Retinal pigment epithelial cell (primary cell): ENCODE measurements at places on chromosomes 16 and 17.

GRCh38 chr17:33978889-33979288 is 276.2 kb upstream of the CCL2 start:
- no peak for DNase-seq

DNA sequence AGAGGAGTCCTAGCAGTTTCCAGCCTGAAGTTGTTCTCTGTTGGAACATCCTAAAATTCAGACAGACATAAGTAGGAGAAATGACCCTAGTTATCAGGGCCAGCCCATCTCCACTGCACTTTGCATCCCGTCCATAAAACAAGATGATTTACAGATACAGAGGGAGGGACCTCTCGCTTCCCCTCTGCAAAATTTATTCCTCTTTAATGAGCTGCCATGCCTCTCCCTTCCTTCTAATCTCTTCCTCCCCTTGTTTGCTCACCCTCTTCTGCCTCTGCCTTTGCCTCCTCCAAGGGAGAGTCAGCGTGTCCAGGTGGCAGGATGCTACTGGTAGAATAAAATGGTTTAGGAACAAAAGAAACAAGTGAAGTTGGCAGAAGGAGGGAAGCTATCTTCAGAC is 351.3 kb downstream of the SOX9 start:
- DNase-seq: no peak

DNA sequence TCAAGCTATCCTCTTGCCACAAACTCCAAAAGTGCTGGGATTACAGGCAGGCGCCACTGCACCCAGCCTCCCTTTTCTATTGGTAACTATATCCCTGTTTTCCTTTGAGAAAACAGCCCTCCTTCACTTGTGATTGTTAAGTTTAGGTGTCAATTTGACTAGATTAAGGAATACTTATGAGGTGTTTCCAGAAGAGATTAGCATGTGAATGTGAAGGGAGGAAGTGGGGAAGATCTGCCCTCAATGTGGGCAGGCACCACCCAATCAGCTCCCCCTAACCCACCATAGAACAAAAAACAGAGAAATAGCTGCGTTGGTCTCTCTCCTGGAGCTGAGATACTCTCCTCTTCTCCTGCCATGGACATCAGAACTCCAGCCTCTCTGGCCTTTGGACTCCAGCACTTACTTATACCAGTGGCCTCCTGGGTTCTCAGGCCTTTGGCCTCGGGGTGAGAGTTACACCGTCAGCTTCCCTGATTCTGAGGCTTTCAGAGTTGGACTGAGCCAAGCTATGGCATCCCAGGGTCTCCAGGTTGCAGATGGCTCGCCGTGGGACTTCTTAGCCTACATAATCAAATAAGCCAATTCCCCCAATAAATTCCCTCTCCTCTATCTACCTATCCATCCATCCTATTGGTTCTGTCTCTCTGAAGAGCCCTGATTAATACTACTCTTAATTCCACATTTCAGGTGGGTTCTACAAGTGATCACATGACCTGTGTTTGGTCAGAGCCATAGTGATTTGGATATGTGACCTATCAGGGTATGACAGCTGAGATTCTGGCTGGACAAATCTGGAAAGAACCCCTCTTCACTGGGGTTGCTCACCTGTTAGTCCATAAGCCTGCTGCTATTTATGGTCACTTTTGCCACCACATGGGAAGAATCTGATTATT is 12.0 kb upstream of the STAT3 start:
- DNase-seq: no peak

DNA sequence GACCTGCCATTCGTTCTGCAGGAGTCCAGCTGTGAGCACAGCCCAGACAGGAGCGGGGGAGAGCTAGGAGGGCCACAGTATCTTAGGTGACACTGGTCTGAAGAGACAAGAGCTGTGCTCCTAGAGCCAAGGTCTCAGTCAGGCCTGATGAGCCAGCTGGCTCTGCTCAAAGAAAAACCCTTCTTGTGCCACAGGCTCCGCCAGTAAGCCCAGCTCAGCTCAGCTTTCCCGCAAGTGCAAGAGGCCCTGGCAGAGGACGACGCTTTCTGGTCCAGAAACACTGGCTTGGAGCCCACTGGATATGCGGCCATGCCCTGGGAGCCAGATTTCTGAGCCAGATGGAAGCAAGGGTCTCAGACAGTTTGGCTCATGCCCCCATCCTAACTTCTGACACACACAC is 23.9 kb downstream of the PEMT start:
- DNase-seq: no peak

DNA sequence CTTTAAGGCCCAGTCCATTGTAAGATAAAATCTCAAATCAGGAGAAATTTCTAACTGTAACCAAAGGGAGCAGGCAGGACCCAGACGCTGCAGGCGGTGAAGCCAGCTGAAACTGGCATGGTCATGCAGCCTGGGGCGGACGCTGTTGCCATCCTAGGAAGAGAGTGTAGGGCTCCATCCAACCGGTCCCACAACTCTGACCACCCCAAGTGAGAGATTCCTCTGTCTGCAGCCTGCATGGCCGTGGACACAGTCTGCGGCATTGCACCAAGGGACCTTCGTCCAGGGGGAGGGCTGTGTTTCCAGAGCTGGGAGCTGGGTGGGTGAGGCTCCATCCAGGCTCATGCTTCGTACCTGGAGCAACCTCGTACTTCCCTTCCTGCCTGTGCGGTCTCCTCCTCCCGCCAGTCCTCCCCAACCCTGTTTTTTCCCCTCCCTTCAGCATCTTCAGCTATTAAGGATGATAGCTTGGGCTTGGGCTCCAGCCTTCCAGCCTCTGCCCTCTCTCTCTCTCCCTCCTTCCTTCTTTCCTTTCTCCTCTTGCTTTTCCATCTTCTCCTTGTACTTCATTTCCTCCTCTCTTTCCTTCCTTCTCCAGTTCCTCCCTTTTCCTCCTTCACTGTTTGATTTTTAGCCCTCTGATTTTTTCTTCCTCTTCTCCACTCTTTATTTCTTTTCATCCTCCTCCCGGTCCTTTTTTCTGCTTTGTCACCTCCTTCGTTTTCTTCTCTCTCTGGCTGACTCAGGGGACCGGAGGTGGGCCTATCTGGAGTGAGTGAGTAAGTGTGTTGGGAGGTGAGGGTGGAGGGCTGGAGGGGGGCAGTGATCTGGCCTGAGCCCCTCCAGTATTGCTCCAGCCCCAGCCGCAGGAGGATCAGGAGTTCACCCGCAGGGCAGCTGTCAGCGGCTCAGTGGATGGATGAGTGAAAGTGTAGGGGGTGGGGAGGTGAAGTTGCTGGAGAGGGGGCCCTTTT is 17.0 kb upstream of the LHX1 start:
- DNase-seq: peak; percentile 72

DNA sequence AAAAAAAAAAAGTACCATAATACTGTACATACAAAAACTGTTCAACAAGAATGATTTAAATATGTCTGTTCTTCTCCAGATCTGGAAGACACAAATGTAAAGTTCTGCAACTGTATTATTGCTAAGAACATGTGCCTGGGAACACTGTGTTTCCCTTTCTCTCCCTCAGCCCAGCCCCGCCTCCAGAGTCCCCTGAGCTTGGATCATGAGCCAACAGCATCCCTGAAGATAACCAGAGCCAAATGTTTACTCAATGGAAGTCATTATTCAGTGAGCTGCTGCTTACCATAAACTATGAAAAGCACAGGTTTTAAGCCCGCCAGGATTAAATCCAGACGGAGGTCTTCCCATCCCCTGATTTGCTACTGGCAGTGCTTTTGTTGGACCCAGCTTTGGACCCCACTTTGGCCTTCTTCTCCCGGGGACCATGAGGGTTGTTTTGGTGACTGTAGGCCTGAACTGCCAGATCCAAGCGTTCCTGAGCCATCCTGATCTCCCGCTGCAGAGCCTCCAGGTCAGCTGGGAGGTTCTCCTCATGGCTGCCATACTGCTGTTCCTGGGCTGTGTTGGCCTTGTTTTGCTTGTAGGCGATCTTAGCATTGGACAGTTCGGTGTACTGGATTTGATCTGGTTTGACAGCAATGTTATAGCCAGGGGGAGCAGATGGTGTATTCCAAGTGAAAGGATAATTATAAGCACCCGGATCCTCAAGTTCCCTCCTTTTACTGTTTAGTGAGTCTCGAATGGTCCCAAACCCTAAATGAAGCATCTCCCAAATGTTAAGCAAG is 25.6 kb downstream of the GJC1 start:
- DNase-seq: no peak

GRCh38 chr17:12178644-12179330 is 158.1 kb downstream of the MAP2K4 start:
- no peak for DNase-seq

DNA sequence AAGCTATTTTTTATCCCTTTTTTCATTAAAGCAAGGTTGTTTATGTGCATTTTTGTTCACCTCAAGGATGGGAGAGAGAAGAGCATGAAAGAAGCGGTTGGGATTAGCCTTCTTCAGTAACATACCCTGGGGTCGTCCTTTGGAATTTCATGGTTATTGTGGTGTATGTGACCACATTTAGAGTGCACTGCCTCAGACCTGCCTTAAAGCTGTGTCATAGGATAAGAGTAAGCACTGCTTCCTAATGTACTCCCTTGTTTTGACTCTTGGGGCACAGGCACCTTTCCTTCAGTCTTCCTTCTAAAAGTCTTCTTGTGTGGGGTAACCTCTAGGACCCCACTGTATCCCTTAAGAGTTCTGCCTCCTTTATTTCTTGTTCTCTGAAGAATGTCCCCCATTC is 28.9 kb downstream of the TNRC6A start:
- no peak for DNase-seq

DNA sequence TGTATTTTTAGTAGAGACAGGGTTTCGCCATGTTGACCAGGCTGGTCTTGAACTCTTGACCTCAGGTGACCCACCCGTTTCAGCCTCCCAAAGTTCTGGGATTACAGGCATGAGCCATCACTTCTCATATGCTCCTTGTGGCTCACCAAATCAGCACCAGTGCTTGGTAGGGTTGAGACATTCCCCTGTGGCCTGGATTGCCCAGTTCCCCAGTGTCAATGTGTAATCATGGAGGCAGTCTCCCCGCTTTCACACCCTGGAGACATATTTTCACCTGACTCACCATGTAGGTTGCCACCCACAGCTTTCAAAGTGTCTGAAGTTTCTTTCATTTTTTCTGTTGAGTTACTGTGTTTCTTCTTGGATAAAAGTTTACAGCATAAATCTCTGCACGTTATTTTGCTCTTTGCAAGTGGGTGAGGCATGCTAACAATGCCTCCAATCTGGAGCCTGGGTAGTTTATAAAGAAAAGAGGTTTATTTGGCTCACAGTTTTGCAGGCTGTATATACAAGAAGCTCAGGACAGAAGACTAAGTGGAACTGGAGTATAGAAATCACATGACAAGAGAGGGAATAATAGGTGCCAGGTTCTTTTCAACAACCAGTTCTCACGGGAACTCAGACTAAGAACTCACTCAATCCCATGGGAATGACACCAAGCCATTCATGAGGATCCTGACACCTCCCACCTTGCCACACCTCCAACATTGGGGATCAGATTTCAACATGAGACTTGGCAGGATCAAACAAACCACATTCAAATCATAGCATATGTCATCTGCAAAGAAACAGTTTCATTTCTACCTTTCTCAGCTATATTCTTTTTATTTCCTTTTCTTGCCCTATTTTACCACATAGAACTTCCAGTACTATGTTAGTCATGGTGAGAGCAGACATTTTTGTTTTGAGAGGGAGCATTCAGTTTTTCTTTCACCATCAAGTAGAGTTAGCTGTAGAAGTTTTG is 113.2 kb downstream of the PHKB start:
- DNase-seq: peak; percentile 2

DNA sequence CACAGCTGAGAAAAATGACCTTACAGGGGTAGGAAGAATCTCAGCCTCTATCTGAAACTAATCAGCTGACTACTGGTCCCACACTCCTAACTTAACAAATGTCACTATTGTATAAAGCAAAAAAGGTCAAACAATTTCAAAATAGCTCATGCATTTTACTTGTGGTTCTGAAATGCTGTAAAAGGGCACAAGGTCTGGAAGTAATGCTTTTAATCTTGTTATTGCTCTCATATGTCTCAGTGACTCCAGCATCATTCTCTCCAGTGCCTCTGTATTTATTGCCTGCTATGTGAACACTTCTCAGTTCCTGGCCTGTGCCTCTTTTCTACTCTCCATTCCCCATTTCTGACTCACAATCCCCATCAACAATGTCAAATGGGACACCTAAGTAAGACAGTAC is 937.7 kb downstream of the CDH11 start:
- no peak for DNase-seq

GRCh38 chr16:84922351-84923120 is 88.8 kb downstream of the ZDHHC7 start:
- DNase-seq: no peak

DNA sequence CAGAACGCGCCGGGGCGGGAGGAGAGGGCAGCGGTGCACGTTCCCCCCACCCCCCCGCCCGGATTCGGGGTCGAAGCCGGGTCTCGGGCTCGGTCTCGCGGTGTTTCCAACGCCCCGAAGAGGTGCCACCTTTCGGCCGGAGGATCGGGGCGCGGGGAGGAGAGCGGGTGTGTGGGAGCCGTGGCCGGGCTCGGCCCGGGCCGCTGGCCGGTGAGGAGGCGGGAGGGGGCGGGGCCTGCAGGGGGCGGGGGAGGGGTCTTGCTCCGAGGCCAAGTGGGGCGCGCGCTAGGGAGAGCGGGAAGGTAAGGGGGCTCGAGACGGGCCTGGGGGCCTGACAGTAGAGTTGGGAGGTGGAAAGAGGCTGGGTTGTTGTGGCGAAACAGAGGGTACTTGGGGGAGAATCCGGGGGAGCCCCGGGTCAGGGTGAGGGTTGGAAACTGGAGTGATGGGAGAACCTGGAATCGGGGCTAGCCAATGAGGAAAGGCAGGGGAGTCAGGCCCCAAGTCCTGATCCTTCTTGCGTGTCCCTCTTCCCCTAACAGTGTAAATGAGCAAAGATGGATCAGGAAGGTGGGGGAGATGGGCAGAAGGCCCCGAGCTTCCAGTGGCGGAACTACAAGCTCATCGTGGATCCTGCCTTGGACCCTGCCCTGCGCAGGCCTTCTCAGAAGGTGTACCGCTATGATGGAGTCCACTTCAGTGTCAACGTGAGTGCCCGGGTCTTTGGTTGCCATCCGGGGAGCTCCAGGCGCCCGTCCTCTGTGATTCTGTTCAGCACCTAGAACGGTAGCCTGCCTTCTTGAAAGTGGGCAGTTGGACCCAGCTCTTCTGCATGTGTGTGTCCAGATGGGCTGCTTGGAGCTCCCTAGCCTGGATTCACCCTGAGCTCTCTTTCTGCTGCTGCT is 873 bp downstream of the SETD1A start:
- no peak for DNase-seq

GRCh38 chr17:17576772-17577234 is 14.7 kb downstream of the PEMT start:
- DNase-seq: no peak

DNA sequence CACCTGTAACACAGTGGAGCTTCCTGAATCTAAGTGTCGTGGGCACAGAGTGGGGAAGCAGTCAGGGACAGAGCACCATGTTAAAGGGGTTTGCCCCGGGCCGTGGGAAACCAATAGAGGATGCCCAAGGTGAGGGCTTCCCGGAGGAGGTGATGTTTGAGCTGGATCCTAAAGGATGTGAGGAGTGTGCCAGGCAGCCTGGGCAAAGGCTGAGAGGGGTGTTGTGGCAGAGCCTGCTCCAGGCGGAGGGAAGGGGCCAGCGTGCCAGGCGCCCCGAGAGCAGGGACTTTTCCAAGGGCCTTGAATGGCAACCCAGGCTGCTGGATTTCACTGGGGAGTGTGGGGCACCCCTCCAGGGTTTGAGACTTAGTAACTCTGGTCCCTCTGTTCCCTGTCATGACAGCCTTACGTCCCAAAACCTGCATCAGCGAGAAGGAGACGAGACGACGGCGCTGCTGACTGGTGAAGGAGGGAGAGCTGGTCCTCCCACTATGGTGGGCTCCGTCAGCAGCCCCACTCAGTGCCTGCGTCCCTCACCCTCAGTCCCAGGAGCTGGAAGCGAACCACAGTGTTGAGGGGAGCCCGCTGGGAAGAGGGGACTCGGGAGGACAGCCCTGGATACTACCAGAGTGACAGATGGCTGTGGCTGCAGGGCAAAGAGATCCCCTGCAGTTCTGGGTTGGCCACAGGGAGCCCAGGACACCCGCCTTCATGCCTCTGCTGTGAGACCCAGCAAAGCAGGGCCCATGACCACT is 228.4 kb downstream of the KATNIP start:
- no peak for DNase-seq
